ENCODE measurements at places on chromosomes 3 and 15. TPM values are rescaled to one million over a fixed set of nuclear protein-coding genes. Genes with fewer than 3 reads are reported as not detected.

The TRAIP gene
- total RNA-seq: 30.9 TPM

The GATM gene
- 2.0 TPM for total RNA-seq

The SNRPA1 gene
- 92.8 TPM for total RNA-seq

The CPN2 gene
- not detected for total RNA-seq

- peaks cover 34% of the 10 kb centered on the region for H3K4me1 ChIP-seq
- DNase-seq: no peak
- no peak overlapping the region for H3K4me3 ChIP-seq
- H3K36me3 ChIP-seq: no peaks in the 10 kb centered on the region
- no peak overlapping the region for H3K27ac ChIP-seq
Observed at GRCh38 chr15:90213122-90213817, 12.1 kb downstream of the SEMA4B start.

DNA sequence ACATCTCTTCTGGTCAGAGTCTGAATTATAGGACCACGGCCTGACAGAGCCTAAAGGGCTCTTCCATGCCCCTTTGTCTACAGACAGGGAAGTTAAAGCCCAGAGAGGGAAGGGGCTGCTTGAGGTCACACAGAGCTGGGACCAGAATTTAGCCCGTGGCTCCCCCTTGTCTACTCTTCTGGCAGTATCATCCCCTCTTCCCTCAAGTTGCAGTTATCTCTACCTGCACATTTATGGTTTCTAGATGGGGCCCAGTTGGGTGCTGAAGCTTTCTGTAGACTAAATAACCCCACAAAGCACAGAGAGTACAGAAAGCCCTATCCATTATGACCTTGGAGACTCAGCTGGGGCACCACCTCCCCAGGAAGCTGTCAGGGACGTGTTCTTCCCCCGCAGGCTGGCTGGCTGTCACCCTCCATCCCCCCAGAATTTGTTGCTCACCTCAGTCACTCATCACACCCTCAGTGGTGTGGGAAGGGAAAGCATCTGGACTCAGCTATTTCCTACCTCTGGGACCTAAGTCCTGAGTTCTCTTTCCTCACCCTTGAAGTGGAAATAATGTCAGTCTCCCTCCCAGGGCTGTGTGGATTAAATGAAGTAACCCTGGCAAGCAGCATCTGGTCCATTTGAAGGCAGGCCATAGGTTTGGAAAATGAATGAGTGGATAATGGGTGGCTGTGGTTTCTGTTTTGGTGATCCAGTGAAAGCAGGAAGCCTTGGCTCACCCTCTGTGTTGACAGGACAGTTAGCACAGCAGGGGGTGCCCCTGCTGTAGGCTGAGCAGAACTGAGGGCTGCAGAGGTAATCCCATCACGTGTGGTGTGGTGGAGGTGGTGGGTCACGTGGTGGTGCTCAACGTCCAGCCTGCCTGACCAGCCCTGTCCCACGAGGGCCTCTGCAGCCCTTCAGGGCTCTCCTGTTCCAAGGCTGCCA is 16.3 kb downstream of the ACOX2 start:
- no peaks in the 10 kb centered on the region for H3K4me1 ChIP-seq
- no peaks in the 10 kb centered on the region for H3K27me3 ChIP-seq
- no peak for DNase-seq
- no peak overlapping the region for H3K27ac ChIP-seq
- H3K4me3 ChIP-seq: no peak overlapping the region

DNA sequence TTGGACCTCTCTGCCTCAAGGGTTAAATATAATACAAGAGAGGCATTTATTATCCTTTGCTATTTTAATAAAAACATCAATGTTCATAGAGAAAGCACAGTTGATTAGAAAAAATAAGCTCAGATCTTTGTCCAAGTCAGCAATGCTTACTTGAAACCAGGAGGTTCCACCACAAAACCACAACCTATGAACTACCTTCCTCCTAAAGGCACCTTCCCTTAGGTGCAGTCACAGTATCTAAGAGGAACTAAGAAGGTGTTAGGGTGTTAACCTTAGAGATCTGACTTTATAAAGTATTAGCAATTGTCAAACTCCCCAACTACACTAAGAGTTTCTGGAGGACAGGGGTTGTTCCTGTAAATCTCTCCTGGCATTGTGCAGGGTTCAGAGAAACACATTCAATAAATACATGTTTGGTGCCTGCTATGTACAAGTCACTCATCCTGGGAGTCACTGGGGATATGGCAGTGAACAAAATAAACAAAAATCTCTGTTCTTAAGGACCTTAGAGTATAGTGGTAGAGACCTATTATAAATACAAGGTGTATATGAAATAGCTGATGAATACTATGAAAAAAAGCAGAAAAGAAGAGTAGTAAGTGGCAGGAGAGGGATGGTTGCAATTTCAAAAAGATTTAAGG is 208.6 kb downstream of the NFKBIZ start:
- DNase-seq: peak; percentile 67
- H3K4me3 ChIP-seq: no peak overlapping the region
- peaks cover 11% of the 10 kb centered on the region for H3K36me3 ChIP-seq
- peaks cover 2% of the 10 kb centered on the region for H3K27me3 ChIP-seq

DNA sequence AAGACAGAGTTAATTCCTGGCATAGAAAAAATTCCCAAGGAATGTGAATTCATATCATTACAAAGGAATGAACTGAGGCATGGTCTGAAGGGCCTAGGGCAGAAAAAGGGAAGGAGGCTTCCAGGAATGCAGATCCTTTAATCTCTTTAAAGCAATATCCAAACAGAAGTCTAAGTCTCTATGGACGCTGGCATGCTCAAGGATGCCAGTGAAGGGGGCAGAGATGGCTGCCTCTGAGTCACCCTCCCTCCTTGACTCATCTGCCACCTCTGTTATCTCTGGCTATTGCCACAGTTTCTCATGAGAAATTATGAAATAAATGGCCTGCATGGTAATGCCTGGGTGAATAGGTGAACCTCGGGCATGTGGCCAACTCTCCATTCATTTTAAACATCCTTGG is 96.3 kb upstream of the BCL6 start:
- H3K27me3 ChIP-seq: peaks cover 4% of the 10 kb centered on the region
- no peak overlapping the region for H3K4me3 ChIP-seq
- no peak overlapping the region for H3K27ac ChIP-seq
- peaks cover 2% of the 10 kb centered on the region for H3K4me1 ChIP-seq

DNA sequence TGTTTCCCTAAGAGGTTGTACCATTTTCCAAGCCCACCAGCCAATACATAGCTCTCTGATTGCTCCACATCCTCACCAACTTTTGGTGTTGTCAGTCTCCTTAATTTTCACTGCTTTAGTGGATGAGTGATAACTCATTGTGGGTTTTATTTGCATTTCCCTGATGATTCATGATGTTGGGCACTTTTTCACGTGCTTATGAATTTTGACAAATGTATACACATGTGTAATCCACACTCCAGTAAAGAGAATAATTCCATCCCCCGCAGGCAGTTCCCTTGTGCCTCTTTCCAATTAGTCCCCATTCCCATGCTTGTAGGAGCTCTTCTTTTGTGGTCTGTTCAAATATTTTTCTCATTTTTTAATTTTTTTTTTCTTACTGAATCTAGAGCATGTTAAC is 52.4 kb downstream of the ANP32A start:
- no peak overlapping the region for H3K4me3 ChIP-seq
- H3K27me3 ChIP-seq: peaks cover 16% of the 10 kb centered on the region
- no peaks in the 10 kb centered on the region for H3K36me3 ChIP-seq
- no peak for DNase-seq
- H3K27ac ChIP-seq: no peak overlapping the region
- H3K4me1 ChIP-seq: no peaks in the 10 kb centered on the region

DNA sequence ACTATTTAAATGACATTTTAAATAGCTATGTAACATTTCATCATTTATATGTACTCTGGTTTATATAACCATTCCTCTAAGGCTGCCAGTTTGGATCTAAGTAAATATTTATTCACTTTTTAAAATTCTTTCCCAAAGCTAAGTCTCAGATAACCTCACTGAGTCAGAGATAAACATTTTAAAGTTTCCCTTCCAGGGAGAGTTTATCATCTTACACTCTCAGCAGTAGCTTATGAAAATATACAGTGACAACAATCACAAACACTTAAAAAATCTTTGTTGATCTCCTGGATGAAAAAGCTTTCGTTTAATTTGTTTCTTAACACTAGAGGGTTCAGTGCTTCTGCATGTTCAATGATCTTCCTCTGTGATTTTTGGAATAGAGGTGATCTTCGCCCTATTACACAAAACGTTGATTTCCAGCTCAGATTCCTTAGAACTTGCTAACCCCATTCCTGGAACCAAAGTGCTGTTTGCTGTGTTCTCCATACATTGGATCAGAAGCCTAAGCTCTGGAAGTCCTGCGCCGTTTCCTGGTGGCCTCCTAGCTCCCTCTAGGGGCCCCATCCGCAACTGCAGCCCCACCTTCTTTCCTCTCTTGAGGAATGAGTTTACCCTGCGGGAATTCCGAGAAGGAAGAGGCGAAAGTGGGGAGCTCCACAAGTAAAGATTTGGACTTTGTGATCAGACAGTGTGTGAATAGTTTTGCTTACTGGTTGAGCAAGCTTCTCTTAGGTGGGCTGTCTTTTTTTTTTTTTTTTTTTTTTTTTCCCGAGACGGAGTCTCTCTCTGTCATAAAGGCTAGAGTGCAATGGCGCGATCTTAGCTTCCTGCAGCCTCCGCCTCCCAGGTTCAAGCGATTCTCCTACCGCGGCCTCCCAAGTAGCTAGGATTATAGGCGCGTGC is 29.3 kb upstream of the SACM1L start:
- DNase-seq: peak; percentile 24
- H3K4me1 ChIP-seq: peaks cover 21% of the 10 kb centered on the region
- H3K27ac ChIP-seq: no peak overlapping the region
- no peaks in the 10 kb centered on the region for H3K27me3 ChIP-seq
- H3K4me3 ChIP-seq: no peak overlapping the region

DNA sequence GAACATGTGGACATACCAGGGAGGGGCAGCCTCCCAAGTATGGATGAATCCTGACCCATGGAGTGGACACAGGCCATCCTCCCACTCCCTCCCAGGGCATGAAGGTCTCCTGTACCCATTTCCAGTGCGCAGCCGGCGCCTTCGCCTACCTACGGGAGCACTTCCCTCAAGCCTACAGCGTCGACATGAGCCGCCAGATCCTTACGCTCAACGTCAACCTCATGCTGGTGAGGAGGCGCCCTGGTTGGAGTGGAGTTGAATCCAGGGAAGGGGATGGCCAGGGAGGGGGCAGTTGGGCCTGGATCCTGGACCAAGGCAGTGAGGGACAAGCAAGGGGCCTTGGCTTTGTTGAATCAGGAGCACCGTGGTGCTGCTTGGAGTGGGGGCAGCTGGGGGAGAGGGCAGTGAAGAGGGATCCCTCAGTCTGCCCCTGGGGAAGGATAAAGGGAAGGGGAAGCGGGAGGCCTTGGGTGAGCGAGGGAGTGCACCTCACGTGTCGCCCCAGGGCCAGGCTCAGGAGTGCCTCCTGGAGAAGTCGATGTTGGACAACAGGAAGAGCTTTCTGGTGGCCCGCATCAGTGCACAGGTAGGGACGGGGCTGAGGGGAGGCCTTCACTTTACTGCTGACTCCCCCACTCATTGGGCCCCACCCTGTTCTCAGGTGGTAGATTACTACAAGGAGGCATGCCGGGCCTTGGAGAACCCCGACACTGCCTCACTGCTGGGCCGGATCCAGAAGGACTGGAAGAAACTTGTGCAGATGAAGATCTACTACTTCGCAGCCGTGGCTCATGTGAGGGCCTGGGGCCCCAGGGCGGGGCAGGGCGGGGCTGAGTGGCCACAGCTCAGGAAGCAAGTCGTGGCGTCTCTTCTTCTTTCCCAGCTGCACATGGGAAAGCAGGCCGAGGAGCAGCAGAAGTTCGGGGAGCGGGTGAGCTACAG is 25.3 kb downstream of the PTPN23 start:
- peaks cover 8% of the 10 kb centered on the region for H3K4me1 ChIP-seq
- H3K4me3 ChIP-seq: no peak overlapping the region
- peaks cover 4% of the 10 kb centered on the region for H3K36me3 ChIP-seq
- no peak for DNase-seq

- no peaks in the 10 kb centered on the region for H3K36me3 ChIP-seq
- H3K4me3 ChIP-seq: no peak overlapping the region
- no peak overlapping the region for H3K27ac ChIP-seq
- H3K27me3 ChIP-seq: no peaks in the 10 kb centered on the region
- no peak for DNase-seq
Observed at GRCh38 chr3:98797905-98798304, 34.8 kb downstream of the ST3GAL6 start.

GRCh38 chr3:105957722-105958121 is 88.9 kb upstream of the CBLB start:
- H3K4me1 ChIP-seq: peaks cover 2% of the 10 kb centered on the region
- H3K27me3 ChIP-seq: no peaks in the 10 kb centered on the region
- no peak overlapping the region for H3K4me3 ChIP-seq
- no peak for DNase-seq
- no peak overlapping the region for H3K27ac ChIP-seq

DNA sequence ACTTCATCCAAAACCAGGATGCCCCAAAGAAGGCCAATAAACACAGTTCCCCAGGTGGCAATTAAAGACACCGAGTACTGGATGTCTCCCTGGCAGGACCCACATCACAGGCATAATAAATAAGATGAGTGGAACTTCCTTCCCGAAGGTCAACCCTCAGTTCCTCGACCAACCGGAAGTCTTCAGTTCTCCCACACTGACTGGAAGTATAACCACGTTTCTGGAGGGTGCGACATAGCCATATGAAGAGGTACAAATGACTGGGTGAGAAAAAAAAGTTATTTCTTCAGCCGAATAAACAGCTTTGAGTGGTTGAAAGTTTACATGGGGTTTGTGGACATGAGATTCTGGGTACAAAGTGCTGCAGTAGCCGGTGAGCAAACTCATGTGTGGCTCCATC is 34.6 kb upstream of the MUC13 start:
- no peak for DNase-seq
- no peak overlapping the region for H3K4me3 ChIP-seq
- H3K27ac ChIP-seq: no peak overlapping the region

GRCh38 chr3:71229905-71230657 is 353.4 kb downstream of the FOXP1 start:
- no peak overlapping the region for H3K4me3 ChIP-seq
- H3K27me3 ChIP-seq: peaks cover 13% of the 10 kb centered on the region
- peaks cover 2% of the 10 kb centered on the region for H3K36me3 ChIP-seq

DNA sequence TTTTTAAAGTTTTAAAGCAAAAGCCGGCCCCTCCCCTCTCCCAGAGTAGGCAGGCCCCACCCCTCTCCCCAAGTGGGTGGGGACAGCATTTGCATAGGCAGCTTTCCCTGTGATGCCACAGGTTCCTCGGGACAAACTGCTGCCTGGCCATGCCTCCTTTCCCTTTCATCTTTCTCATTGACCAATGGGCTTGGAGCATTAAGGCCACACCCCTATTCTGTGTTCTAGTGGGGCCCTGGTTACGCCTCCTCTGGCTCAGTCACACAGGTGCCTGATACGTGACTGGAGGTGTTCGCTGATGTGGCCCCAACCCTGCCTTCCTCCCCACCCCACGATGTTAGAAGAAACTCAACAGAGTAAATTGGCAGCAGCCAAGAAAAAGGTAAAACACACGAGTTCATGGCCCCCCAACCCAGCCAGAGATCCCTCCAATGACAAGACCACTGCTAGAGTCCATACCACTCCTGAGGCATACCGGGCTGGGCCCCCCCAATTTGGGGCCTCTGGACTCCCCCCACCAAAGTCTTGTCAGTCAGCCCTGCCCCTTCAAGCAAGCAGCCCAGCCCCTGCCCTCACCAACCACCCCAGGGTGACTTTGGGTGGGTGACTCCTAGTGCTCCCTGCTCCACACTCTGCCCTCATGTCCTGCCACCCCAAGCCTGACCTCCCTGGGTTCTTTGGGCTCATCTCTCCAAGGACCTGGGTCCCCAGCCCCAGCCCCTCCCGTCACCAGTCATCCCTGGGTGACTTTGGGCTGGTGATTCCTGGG is 62.8 kb upstream of the CSPG4 start:
- peaks cover 8% of the 10 kb centered on the region for H3K4me1 ChIP-seq
- no peak for DNase-seq
- no peak overlapping the region for H3K27ac ChIP-seq
- H3K27me3 ChIP-seq: peaks cover 10% of the 10 kb centered on the region
- no peak overlapping the region for H3K4me3 ChIP-seq

- no peaks in the 10 kb centered on the region for H3K27me3 ChIP-seq
- no peak for DNase-seq
- H3K27ac ChIP-seq: no peak overlapping the region
- no peaks in the 10 kb centered on the region for H3K36me3 ChIP-seq
Observed at GRCh38 chr15:96181873-96182301, 148.6 kb upstream of the NR2F2 start.
